ENCODE measurements at places on chromosomes 12 and 14. TPM values are rescaled to one million over a fixed set of nuclear protein-coding genes. Genes with fewer than 3 reads are reported as not detected.

The TMED8 gene
- 13.0 TPM for total RNA-seq

The R3HDM2 gene
- total RNA-seq: 73.5 TPM

DNA sequence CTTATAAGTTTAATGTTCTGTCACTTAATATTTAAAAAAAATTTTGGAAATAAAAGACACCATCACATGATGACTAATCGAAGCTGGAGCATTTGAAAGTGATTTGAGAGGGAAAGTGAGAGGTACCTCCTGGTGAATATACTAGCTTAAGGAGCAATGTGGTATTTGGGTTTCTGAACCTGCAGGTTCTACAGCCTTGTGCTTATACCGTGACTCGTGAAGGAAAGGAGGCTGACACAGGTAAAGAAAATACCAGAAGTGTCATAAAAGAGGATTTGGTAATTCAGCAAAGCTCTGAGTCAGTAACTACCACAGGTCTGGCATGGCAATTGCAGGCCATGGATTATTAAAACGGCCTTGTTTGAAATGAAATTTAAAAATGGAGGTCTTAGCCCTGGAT lies 151.0 kb downstream of the SLC38A4 start:
- no peak for DNase-seq

- DNase-seq: no peak
These were observed 806.0 kb upstream of the ATXN7L3B start for GRCh38 chr12:73731658-73732057.

The SIX4 gene
- total RNA-seq: 2.5 TPM

GRCh38 chr12:78870539-78870938 lies 6.0 kb downstream of the SYT1 start:
- DNase-seq: no peak

The PIANP gene
- 5.0 TPM for total RNA-seq

DNA sequence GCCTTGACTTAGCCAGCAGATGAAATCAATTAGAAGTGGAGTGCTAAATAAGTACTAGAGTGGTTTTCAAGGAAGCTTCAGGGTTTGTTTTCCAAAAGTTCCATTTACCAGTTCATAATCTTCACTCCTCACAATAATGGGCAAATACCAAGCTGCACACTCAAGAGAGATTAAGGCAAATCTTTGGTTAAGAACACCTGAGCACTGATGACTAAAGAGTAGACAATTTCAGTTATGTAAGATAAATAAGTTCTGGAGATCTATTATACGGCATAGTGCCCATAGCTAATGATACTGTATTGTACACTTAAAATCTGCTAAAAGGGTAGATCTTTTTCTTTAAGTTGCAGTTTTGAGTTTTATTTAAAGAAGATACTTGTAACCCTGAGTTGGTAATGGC lies 125.0 kb downstream of the ARMH4 start:
- DNase-seq: no peak

DNA sequence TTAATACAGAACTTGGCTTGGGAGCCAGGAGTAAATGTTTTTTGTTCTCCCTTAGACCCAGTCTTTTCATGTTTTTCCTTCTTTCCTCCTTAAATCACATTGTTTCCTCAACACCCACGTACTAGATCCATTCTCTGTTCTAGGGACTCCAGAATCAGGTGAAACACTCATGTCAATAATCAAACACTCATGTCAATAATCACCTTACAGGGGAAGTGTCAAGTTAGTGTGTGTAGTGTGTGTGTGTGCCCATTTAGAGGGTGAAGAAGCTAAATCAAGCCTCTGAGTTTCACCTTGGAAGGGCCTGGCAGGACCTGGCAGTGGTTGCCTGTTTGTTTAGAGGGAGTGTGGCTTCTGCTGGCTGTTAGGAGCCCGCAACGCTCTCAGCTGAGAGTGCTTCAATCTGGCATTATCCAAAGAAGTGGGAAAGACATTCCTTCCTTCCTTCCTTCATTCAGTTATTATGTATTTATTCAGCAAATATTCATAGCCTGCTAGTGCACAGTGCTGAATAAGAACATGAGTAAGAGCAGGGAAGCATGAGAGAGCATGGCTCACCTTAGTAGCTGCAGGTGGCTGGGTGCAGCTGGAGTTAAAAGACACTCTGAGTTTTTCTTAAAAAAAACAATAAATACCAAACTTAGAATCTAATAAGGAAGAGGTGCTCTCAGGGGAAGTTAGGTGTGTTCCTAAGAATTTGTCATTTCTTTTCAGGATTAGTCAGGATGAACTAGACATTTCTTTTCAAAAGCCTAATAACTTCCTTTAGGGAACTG lies 17.6 kb upstream of the EID3 start:
- peak; percentile 23 for DNase-seq

DNA sequence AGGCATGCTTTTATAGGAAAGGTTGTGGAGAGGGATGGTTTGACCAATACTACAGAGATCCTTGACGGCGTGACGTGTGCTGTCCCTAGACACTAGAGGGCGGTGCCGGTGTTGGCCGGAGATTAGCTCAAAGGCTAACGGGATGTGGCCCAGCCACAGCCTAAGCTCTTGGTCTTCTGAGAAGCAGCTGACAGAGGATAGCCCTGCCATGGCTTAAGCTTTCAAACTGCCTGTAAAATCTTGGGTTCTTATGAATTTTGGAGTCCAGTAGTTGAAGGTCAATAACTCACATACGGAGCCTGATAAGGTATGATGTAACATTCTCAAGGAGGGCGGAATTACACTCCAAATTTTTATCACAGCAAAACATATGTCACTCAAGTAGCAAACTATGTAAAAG lies 515.7 kb upstream of the ATXN7L3B start:
- DNase-seq: peak; percentile 34

GRCh38 chr12:16602412-16602811 lies 3.5 kb downstream of the LMO3 start:
- DNase-seq: no peak

DNA sequence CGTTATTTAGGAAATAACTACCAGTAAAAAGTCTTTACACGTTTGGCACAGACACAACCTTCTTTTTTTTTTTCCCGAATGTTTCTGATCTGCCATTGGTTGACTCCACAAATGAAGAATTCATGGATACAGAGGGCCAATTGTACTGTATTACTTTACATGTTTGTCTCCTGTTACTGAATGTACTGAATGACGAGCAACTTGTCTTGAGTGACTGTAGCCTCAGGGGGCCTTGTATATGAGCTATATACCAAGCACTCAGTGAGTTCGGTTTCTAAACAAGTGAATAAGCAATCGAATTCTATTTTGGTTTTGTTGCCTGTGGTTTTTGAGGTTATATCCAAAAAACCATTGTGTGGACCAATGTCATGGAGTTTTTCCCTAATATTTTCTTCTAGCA lies 480.0 kb upstream of the SYT1 start:
- DNase-seq: no peak

The SERPINA10 gene
- 0.32 TPM for total RNA-seq

The INSM2 gene
- not detected for total RNA-seq
